Thymus (tissue), 14 donors: ENCODE measurements at places on chromosomes 7 and 10.

- DNase-seq: peak; percentile 64
Measured at GRCh38 chr7:50307368-50308032, 3.0 kb downstream of the IKZF1 start.

GRCh38 chr10:14276210-14276609 is 54.5 kb downstream of the FRMD4A start:
- no peak for DNase-seq

DNA sequence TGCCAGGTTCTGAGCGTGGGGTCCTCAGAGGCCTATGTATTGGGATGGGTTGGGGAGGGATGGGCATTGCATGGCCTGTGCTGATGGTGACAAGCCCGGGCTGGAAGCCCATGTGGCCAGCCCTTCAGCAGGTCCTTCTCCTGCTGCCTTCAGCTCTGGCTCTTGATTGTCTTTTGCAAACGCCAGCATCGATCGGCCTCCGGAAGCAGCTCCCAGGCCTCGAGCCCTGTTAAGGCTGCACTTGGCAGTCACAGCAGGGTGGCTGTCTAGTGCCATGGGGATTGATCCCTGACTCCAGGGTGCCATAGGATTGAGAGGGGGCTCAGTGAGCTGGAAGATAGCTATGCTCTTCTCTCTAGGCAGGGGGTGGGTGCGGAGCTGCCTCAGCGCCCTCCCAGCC is 51.4 kb downstream of the CDH23 start:
- DNase-seq: no peak

DNA sequence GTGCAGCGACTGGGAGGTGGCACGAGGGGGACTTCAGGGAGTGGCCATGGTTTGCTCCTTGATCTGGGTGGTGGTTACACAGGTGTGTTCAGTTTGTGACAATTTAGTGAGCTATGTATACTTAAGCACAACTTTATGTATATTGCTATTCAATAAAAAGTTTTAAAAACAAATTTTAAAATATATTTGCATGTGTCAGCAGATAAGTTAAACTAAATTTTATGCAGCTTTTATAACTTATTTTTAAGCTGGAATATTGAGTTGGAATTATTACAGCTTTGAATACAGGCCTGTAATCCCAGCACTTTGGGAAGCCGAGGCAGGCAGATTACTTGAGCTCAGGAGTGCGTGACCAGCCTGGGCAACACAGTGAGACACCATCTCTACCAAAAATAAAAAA is 5.4 kb downstream of the BAIAP2L1 start:
- DNase-seq: no peak

DNA sequence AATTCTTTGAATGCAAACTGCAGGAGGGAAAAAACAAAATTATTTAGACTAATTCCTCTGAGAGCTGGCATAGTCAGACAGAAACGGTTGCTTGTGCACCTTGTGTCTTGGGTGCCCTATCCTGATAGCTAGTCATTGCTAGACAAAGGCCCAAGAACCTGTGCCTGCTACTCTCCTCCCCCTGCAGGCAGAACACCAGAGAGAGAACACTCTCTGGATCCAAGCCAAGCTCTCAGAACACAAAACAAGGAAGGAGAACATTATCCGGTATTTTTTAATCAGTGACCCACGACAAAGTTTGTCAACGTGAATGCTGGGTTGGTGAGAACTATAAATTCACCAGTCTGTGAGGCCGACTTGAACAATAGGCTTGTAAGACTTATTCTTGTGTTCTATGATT is 18.8 kb upstream of the PPP1R9A start:
- no peak for DNase-seq

DNA sequence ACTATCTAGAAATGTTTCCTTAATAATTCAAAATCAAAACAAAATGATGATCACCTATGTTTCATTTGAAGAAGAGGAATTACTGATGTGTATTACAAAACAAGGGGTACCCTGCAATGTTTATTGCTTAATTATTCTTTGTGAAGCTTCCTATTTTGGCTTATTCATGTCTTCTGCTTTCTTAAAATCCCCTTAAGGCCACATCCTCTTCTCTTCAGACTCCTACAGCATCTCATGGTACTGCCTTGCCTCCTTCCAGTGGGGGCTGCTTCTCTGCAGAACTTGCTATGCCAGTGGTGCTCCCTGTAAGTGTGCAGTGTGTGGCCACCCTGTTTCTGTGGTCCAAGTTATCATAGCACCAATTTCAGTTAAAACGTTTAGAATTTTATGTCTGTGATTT is 35.0 kb downstream of the CCDC146 start:
- DNase-seq: no peak

DNA sequence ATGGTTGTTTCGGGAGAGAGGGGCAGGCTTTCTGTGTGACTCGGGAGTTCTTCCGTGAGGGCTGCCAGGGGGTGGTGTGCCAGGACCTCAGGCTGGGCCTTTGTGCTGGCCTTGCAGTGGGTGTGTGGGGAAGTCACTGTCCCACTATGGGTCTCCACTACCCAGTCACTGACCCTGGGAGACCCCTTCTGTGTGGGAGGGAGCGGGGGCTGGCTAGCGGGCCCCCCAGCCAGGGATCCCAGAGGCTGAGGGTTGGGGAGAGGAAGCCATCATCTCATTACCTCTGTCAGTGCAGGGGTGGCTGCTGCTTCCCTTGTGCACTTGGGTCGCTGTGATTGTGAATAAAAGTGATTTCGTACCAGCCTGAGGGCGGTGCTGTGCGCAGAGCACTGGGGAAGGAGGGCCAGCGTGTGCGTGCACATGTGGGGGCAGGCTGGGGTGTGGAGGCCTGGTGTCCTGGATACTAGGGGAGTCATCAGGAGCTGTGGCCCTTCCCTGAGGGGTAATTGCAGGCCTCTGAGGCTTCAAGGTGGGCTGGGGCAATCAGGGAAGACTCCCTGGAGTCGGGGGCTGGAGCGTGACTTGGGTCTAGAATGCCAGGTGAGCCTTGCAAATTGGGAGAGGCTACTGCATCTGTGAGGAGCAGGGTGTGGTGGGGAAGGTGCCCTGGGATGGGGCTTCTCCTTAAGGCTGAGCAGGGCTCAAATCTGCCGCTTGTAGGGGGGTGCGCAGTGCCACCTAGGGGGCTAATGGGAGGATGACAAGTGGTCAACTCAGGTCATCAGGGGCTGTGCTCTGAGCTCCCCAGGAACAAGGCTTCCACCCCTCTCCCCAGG is 98.9 kb downstream of the NEURL1 start:
- no peak for DNase-seq

GRCh38 chr10:22427101-22427500 is 81.8 kb downstream of the SPAG6 start:
- no peak for DNase-seq

GRCh38 chr10:124568848-124569622 is 107.4 kb downstream of the LHPP start:
- DNase-seq: no peak

DNA sequence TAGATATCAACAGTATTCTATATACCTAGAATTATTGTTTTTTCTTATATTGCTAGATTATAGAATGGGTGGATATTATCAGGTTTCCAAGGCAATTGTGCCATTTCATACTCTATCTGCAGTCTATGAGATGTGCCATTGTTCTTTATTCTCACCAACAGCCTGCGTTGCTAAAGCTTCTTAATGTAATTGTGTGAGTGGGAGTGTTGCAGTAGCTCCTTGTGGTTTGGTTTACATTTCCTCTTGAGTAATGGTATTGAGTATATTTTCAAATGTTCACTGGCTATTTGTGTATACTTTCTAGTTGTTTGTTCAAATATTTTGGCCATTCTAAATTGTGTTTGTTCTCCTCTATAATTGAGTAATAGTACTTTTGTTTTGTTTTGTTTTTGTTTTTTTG is 199.2 kb downstream of the TFEC start:
- no peak for DNase-seq

GRCh38 chr10:2949221-2949947 is 118.0 kb upstream of the PFKP start:
- no peak for DNase-seq

DNA sequence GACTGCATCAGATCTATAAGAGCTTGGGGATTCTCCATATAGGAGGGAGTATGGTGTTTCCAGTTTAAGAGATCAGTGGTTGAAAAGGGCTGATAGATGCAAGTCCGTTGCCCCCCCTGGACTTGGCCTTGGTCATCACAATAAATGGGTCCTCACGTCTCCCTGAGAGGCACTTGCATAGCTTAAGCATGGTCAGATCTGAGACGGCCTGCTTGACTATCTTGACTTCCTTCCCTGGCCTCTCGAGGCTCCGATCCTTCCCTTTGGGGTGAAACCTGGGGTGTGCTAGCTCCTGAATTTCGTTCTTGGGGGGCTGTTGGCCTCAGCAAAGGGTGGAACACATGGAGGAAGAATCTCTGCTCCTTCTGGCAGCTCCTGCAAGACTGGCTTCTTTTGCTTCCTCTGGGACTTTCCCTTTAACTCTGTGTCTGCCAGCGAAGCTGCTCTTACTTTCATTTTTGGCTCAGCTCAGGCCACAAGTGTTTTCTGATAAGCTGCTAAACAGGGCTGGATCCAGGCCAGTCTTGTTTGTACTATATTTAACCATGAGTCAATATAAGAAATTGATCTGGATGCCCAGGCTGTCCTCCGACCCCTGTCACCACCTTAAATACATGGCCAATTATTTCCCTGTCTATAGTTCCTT is 11.2 kb upstream of the ZNF485 start:
- no peak for DNase-seq

GRCh38 chr10:91194497-91195179 is 25.8 kb upstream of the PCGF5 start:
- DNase-seq: no peak

DNA sequence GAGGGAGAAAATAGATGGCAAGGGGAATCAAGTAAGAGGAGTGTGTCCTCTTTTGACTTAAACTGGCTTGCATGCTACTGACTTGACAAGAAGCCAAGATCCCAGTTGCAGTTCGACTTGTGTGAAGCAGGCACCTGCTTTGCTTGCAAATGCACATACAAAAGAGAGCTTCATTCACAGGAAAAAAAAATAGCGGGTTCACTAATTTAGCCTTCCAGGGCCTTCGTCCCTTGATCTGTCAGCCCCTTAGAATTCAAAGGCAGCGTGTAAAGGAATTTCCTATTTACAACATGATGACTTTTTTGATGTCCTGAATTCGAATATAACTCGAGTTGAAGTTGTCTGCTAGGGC is 192.1 kb downstream of the CELF2 start:
- no peak for DNase-seq

GRCh38 chr10:77079592-77080300 is 557.9 kb downstream of the KCNMA1 start:
- no peak for DNase-seq

- no peak for DNase-seq
Measured at GRCh38 chr10:127997937-127998336, 91.0 kb downstream of the PTPRE start.

- no peak for DNase-seq
Measured at GRCh38 chr10:129774736-129775401, 189.2 kb downstream of the EBF3 start.

- no peak for DNase-seq
Measured at GRCh38 chr10:126131341-126131740, 235.0 kb downstream of the FANK1 start.

- no peak for DNase-seq
Measured at GRCh38 chr7:111663771-111664170, 101.5 kb upstream of the IMMP2L start.

DNA sequence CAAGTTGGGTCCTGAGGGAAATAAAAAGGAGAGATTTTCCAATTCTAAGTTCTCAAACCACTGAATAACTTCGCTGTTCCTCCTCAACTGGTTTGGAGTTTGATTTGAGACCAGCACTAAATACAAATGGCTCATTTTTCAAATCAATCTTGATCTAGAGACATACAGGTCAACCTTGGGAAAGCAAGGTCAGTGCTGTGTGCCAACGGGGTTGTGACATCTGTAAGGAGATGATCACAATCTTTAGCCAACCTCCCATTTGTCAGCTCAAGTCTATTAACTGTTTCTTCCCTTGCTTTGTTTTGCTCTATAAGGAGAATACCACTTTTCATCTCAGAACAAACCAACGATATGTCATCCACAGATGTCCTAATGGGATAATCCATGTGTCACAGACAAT is 131.1 kb downstream of the TAX1BP1 start:
- DNase-seq: no peak

DNA sequence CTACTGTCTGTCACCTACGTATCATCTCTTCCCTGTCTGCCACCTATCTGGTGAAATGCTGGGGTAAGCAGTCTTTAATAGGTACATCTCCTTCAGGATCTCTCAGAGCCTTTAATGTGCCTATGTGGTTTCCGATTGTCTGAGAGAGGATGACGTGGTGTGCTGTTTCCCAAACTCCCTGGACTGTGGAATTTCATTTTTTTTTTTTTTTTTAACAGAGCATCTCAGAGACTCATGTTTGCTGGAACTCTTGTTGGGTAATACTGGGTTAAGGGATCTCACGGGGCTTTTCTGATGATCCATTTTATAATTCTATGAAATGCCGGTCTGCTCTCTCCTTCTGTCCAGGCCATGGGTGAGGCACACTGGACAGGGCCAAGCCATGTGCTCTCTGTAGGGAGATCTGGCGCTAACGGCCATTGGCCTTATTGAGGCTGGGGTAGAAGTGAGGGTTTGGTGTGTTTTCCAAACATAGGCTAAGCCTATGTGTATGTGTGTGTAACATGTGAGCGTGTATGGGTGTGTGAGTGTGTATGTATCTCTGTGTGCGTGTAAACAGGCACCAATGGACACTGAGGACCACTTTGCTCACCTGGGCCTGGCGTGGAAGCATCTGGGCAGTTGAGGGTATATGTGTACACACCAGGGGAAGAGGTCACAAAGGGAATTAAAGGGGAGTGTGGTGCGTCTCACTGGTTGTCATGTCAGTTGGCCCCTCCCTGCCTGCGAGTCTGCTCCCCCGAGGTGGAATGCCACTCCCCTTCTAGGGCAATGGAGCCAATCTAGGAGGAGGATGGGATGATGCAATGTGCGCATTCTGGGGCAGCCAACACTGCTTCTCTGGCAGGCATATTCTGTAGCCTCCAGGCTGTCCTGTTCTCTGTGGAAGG is 7.8 kb downstream of the ADRA2A start:
- no peak for DNase-seq

DNA sequence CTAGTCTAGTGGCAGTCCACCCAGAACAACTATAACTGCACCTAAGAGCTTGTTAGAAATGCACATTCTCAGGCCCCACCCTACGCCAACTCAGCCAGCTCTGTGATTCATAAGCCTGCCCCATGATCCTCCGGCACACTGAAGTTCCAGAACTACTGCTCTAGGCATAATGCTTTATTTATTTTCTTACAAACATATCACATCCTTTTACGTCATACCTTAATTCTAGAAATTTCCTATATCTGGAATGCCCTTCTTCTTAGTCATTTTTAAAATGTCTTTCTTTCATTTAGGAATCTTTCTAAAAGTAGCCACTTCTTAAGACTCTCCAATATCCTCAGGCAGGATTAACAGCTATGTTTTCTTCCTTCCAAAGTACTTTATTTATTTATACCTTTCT is 480.1 kb downstream of the INHBA start:
- DNase-seq: no peak

DNA sequence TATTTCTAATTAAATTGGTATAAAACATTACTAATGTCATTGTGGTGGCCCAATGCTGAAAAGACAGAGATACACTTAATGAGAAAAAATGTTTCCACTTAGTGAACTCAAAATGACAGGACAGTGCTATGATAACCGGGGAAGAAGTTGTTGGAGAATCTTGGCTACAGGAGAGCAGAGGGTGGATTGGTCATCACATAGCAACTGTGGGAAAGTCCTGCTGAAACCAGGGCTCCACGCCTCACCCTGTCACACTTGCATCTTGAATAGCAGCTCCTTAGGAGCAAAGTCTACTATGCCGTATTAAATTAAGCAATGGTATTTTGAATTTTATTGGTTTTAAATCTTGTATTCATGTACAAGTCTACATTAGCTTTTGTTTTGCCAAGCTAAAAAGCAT is 225.5 kb downstream of the KLF6 start:
- no peak for DNase-seq

- DNase-seq: no peak
Measured at GRCh38 chr10:89531359-89531758, 4.0 kb downstream of the SLC16A12 start.

GRCh38 chr10:565146-565545 is 124.3 kb downstream of the DIP2C start:
- no peak for DNase-seq
